ENCODE measurements at places on chromosomes 2 and 18.

DNA sequence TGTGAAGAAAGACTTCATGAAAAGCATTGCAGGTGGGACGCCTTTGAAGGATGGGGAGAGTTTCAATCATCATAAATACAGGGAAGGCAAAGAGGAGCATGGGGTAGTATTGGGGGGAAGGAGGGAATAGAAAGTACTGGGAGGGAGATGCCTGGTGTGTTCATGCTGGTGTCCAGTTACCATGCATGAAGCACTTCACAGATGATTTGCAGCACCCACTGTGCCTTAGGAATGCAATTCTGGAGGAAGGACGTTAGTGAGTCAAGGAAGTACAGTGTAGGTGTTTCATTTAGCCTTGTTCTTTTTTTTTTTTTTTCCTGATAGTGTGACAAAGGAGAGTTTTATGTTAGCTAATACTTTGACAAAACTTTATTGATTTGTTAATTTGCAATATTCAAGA lies 36.8 kb downstream of the ADAM23 start:
- peak; percentile 2 for DNase-seq

GRCh38 chr2:236351966-236352525 lies 87.8 kb upstream of the ASB18 start:
- DNase-seq, result no peak

DNA sequence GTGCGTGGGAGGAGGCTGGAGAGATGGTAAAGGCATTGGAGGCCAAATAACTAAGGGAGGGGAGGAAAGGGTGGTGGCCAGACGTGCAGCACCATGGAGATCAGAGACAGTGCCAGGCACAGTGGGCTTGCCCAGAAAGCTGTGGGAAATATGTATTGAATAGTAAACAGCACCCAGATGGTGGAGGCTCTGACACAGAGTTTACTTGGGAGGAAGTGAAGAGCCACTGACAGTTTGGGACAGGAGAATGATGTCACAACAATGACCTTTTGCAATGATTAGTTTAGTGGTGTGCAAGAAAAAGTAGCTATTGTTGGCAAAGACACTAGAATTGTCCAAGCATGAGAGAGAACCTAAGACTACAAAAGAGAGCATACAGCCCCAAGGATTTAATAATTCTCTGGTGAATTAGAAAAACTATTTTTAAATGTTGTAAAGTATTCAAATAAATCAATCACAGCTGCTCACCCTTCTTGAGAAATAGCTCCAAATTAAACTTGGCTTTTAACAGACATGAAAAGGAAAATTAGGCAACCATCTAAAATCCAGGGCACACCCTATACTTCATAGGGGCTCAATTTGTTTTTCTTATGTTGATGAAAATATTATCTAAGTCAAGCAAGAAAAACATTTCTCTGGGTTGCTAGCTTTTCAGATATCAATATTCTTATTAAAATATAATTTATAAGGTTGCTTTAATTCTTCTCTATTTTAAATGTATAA lies 458.7 kb upstream of the HNRNPA3 start:
- no peak for DNase-seq

GRCh38 chr2:68234405-68234804 lies 17.9 kb downstream of the PPP3R1 start:
- no peak for DNase-seq

DNA sequence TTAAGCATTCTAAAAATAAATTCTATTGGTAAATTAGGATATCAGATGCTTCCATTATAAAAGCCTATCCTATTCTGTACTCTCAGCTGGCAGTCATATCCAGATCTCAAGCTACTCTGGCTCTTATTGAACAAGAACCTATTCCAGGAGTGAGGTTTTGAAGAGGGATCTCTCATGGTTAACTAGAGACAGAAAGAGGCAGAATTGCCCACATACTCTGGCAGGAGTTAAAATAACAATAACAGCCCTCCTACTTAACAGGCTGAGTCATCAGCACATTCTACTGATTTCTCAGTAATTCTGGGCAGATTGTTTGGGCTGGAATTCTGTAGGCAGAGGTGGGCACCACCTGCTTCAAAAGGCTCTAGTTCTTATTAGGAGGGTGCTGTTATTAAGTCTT lies 142.0 kb upstream of the UNC80 start:
- DNase-seq, result peak; percentile 59

DNA sequence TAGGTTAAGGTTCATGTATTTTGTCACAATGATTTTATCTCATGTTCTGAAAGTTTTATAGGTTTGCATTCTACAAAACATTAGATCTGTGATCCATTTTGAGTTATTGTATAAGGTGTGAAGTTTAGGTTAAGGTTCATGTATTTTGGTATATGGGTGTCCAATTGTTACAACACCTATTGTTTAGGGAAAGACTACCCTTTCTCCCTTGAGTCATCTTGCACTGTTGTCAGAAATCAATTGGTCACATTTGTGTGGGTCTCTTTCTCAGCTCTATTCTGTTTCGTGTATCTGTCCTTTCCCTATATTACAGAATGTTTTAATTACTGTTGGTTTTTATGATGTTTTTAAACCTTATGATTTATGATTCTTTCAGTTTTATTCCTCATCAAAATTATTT lies 192.3 kb downstream of the MCFD2 start:
- DNase-seq, result no peak

DNA sequence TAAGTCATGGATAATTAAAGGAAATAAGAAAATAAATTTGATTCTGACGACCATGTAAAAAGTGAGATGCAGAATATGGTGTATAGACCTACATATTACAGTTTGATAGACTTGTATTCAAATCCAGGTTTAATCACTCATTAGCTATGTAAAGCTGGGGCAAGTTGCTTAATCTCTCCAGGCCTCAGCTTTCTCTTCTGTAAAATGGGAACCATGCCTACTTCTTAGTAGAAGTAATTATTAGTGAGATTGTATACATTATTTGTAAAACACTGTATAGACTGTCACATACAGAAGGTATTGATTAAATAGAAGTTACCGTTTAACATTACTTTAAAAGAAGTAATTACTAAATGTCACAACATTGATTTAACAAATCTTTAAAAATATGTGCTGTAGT lies 392.2 kb downstream of the STK39 start:
- no peak for DNase-seq

- DNase-seq, result peak; percentile 83
Observed at GRCh38 chr2:202510911-202511310, 123.9 kb upstream of the FAM117B start.

- DNase-seq, result no peak
Observed at GRCh38 chr18:39199231-39199855, 1633.7 kb upstream of the CELF4 start.

- DNase-seq, result no peak
Observed at GRCh38 chr2:206641226-206641625, 1.1 kb upstream of the FAM237A start.

- no peak for DNase-seq
Observed at GRCh38 chr2:118850168-118850900, 2.9 kb upstream of the EN1 start.

- DNase-seq, result no peak
Observed at GRCh38 chr2:207662203-207662602, 37.0 kb upstream of the METTL21A start.

DNA sequence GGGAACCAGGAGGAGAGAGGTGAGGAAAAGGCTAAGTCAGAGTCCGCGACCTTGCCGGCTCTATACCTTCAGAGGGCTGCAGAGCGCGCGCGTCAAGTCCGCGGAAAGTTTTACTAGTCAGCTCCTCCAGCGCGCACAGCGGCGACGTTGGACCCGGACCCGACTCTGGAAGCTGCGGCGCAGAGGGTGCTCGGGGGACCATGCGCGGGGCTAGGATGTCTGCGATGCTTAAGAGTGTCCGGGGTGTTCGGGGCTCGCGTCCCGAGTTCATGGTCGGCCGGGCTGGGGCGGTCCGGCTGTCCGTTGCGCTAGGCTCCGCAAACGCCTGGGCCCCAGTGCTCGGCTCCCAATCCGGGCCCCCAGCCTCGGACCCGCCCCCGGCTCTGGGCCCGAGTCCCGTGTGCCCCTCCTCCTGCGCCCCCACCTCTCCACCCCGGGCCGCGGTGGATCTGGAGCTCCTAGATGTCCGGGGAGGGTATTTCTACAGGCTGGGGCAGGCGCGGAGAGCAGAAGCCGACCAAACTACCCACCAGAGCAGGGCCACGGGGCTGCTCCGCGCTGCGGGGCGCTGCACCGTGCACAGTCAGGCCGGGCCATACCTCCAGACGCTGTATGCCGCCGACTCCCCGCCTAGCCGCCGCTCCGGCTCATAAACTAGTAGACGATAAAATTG lies at the start of gene LBX2:
LBX2 (minus strand) TSS at position 337 of the 673 bp plus-strand sequence; CDS start at position 271, 66 bp downstream.
- DNase-seq, result peak; percentile 20

GRCh38 chr2:154527962-154528361 lies 170.5 kb upstream of the KCNJ3 start:
- DNase-seq, result no peak

GRCh38 chr18:66638856-66639629 lies 35.2 kb upstream of the CDH19 start:
- no peak for DNase-seq

GRCh38 chr2:163467251-163467630 lies 268.6 kb downstream of the FIGN start:
- no peak for DNase-seq

DNA sequence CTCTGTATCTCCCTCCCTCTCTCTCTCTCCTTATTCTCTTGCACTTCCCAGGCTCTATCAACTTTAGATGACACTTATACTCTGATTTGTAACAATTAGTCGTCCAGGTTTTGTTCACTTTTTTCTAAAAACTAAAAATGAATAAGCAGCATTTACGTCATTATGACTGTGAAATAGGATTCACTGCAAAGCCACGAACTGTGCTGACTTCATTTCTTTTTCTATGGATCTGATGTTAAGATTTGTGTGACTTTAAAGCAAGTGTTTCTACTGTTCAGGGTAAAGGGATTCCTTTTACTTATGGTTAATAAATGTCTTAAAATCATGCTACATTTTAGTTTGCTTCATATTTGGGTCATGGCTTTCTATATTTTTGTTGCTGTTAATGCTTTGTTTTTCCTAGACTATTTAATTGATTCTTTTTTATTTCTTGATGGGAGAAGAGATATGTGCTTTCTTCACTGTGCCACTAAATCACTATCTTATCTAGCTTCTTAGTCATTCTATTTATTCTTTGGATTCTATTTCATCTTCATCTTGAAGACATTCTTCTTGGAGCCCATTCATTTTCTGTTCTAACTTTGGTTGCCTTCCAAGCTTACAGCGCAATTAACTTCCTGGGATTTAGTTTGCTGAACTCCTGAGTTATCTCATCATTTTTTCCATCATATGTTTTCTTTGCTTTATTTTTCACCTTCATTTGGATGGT lies 480.4 kb upstream of the TRIB2 start:
- peak; percentile 62 for DNase-seq

DNA sequence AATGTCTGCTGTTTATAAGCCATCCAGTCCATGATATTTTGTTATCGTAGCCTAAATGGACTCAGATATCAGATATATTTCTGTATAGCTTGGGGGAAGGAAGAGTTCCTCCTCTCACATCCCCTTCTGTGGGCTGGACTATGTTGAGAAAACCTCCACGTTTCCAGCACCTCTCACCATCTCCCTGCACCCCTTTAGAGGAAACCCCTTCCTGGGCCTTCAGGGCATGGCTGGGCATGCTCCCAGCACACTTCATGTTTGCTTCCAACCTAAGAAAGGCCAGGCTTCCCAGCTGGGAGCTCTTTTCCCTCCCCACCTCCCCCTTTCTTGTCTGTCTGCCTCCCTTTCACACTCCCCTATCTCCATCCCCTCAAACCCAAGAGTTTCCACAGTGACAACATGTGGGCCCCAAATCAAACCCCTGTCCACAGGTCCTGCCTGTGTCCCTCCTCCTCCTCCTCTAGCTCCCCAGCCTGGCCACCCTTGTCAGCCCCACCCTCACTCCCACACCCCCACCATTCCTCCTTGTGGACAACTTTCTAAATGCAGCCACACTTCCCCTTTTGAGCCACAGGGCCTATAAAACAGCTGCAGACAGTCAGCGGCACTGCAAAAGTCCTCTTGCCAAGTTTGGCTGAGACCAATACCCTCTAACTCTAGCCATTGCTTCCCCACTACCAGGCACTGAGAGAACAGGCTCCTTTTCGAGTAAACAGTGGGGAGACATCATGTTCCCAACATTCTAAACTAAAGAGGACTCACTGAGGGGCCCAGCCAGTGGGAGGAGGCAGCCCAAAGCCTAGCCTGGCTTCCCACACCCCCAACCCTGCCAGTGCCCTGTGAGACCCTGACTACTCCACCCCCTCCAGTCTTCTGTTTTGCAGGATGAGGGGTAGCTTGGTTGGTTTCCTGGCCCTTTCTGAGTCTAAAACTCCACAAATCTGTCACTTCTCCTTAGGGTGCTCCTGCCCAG lies 120.5 kb downstream of the ZFP36L2 start:
- peak; percentile 65 for DNase-seq

GRCh38 chr18:28576941-28577340 lies 400.0 kb upstream of the CDH2 start:
- DNase-seq, result peak; percentile 35

DNA sequence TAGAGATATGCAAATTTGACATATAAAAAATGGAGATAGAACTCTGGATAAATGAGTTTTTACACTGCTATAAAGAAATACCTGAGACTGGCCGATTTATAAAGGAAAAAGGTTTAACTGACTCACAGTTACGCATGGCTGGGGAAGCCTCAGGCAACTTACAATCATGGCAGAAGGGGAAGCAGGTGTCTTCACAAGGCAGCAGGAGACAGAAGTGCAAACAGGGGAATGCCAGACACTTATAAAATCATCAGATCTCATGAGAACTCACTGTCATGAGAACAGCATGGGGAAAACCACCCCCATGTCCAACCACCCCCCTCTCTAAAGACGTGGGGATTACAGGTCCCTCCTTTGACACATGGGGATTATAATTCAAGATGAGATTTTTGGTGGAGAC lies 1540.2 kb upstream of the SLC39A10 start:
- no peak for DNase-seq

DNA sequence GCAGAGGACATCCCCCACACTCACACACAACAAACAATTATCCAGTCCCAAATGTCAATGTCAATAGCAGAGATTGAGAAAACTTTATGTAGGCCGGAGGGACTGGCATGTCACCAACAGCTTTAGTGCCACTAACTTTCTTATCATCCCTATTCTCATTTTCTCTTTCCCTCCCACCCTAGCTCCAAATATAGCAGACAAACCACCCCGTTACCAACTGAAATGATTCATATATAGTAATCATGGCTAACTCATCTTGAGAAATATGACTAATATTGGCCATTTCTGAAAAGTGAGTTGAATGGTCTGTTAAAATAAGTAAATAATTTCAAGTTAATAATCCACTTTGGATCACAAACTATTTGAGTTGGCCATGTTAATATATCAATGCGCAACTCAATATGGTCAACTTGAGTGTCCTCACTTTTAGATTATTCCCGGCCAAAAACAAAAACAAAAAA lies 242.1 kb upstream of the RND3 start:
- no peak for DNase-seq

- no peak for DNase-seq
Observed at GRCh38 chr2:77479395-77479794, 42.8 kb downstream of the LRRTM4 start.

- DNase-seq, result no peak
Observed at GRCh38 chr2:241721852-241722251, 12.6 kb upstream of the D2HGDH start.

Measured in fibroblast of pulmonary artery (primary cell).